ENCODE measurements at places on chromosomes 2 and 18. TPM values are rescaled to one million over a fixed set of nuclear protein-coding genes. Genes with fewer than 3 reads are reported as not detected.

Gene CDKL4
- total RNA-seq, result not detected

Gene UGT1A1
- total RNA-seq, result 0.88 TPM

Gene LYPD6B
- not detected for total RNA-seq

Gene VSNL1
- not detected for total RNA-seq

Gene FAM110C
- total RNA-seq, result 0.14 TPM

All from A549 treated with DMSO at 1 μM for 4 hours (cell line).